Gastrocnemius medialis (tissue), 4 donors: ENCODE measurements at places on chromosomes 12 and 14. TPM values are rescaled to one million over a fixed set of nuclear protein-coding genes. Genes with fewer than 3 reads are reported as not detected.

DNA sequence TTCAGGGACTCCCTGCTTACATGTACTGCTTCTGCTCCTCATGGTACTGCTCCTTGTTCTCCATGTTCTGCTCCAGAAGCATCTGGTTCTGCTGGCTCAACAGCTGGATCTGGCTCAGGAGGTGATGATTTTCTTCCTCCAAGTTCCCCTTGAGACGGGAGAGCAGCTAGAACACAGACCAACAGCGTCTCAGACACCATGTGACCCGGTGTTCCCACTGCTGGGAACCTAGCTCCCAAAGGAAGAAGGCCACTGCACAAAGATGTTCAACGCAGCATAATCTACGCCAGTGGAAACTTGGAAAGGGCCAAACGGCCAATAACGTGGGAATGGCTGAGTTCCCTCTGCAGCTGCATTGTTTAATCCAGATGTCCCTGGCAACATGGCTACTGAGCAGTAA lies 49.6 kb upstream of the GPR68 start:
- peak; percentile 46 for DNase-seq

Gene KERA
- 0.73 TPM for total RNA-seq

DNA sequence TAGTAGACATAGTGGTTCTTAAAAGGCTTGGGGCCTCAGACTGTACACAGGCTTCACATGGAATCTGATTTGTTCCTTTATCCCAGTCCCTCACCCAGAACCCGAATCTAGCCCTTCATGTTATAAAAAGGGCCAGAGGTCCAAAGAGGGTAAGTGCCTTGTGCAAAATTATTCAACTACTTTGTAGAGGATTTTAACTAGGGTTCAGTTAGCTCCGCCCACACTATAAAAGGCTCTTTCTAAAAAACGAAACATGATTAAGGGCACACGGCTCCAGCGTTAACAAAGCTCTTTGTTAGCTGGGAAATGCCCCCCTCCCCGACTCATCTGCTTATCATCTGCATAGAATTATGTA lies 3.2 kb upstream of the SOCS2 start:
- DNase-seq = no peak

GRCh38 chr12:10397296-10397695 lies 7.5 kb upstream of the KLRK1 start:
- DNase-seq = no peak

Gene FGFR1OP2
- 56.4 TPM for total RNA-seq

- DNase-seq = no peak
Observed at GRCh38 chr14:89096946-89097345, 272.5 kb downstream of the TTC8 start.

GRCh38 chr14:101511620-101512375 lies 49.5 kb upstream of the DIO3 start:
- DNase-seq = no peak

- no peak for DNase-seq
Observed at GRCh38 chr12:130202201-130202600, 39.9 kb downstream of the FZD10 start.

Gene C1QL4
- total RNA-seq = not detected

DNA sequence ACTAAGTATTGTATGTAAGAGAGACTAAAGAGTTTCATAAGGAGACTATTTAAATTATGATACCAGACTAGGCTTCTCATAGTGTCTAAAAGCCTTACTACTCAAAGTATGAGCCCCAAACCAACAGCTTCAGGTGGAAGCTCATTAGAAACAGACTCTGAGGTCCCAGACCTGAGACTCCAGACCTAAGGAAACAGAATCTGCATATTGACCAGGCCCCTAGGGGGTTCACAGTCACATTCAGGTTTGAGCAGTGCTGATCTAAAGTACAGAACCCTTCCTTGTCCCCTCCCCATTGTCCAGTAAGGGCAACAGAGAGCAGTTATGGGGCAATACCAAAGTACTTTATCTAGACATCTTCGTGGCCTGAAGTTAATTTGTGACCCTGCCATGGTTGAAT lies 87.7 kb downstream of the SSPN start:
- no peak for DNase-seq

GRCh38 chr12:10842862-10843261 lies 6.4 kb downstream of the PRR4 start:
- DNase-seq = no peak

Gene TSHR
- not detected for total RNA-seq

DNA sequence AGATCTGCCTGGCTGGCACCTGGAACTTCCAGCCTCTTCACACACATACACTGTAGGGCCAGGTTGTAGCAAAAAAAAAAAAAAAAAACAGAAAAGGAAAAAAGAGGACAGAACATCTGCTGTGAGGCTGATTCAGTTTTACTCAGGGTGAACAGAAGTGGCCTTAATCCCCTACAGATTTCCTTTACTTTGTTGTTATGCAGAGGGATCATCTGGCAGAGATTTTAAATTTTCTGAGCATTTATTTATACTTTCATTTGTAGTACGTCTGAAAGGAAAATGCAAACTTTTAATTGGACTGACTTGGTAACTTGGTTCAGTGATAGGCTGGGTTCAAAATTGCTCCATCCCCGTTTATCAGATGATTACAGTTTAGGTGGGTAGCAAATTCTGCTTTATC lies 50.8 kb upstream of the PRICKLE1 start:
- no peak for DNase-seq

DNA sequence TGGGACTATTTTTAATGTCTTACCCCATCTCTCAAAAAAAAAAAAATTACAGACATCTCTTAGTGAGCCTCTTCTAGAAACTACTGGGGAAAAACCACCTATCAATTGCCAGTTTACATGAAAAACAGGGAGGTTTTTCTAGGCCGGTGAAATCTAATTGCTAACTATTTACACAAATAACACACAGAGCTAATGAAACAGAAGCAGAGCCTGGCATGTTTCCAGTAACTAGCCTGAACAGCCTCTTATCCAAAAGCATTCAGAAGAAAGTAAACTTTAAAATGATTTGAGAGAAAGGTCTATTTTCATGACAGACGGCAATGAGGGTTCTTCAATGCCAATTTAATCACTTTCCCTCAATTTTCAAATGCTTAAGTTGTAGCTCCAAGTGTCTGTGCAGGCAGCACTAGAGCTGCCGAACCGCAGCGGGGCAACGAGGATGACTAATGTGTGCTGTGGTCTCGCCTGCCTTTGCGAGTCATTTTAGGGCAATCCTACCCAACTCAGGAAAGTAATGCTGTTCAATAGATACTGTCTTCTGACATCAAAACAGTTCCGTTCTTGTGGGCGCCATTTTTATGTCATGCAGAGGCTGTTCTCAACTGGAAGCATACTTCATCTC lies 84.6 kb downstream of the SETD3 start:
- DNase-seq = no peak

DNA sequence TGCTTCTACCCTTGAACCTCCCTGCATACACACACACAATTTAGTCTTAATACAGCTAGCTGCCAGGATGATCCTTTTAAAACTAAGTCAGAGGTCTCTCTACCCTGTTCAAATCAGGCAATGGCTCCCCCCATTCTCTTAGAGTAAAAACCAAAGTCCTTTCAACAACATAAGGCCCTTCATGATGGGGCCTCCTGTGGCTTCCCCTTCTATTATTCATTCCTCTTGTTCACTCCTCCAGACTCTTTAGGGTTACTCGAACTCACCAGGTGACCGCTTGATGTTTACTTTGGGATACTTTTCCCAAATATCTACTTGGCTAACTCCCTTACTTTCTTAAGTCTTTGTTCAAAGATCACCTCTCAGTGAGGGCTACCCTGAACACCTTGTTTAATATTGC lies 30.4 kb downstream of the DENND5B start:
- no peak for DNase-seq

GRCh38 chr12:116876151-116876869 lies 4.9 kb downstream of the HRK start:
- DNase-seq = no peak

Gene RPGRIP1
- not detected for total RNA-seq

Gene WNT5B
- total RNA-seq = 0.17 TPM

Gene B4GALNT3
- 1.9 TPM for total RNA-seq

DNA sequence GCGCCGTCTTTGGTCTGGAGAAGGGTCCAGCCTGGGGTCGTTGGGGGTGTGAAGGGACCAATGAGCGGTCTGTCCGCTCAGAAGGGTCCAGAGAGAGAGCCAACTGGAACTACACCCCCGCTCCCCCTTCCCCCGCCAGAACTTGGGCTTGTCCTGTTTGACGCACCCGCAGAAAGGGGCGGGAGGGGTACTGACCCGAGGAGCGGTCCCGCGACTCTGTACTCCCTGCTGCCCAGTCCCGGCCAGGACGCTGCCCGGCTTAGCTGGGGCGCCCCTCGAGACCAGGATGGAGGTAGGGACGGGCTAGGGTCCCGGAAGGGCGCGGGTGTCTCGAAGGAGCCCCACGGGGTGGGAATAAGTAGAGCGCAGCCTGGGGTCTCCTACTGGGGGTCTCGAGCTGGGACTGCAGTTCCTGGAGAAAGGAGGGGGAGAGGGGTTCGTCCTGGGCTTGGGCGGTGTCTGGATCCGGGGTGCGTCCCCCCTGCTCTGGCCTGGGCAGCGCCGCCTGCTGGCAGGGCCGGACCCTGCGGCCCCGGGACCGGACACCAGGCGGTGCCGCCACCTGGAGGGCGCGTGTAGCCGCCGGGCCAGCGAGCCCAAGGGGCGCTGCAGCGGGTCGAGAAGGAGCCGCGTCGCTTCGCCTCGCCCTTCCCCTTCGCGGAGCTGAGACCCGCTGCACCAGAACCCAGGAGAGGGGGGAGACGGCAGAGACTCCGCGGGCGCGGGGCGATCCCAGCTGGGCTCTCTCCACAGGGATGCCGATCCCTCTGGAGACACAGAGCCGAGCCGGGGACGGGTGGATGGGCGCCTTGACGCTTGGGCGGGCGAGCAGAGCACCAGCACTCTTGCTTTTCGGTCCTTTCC lies 3.8 kb upstream of the CACNB3 start:
- peak; percentile 49 for DNase-seq

GRCh38 chr12:27968972-27969623 lies 3.4 kb downstream of the PTHLH start:
- DNase-seq = no peak

Gene RGS6
- total RNA-seq = 0.68 TPM

- DNase-seq = no peak
Observed at GRCh38 chr12:95674631-95675030, 115.9 kb downstream of the NTN4 start.

Gene GLT8D2
- 0.87 TPM for total RNA-seq

Gene MYF5
- 9.3 TPM for total RNA-seq

GRCh38 chr12:124241776-124242528 lies 52.9 kb upstream of the RFLNA start:
- DNase-seq = no peak

Gene DBX2
- total RNA-seq = not detected

DNA sequence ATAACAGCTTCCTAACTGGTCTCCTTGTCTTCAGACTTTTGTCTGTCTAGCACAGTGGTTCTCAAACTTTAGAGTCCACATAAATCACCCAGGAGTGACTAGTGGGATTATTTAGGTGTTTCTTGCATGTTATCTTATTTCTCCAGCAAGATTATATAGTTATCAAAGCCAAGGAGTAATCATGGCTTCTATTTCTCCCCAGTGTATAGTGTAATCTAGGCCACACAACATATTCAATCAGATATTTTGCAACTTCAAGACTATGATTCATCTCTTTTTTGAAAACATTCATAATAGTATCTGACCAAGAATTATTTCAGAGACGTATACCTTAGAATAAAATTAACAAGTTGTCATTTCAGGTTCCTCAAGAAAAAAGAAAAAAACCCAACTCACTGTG lies 131.9 kb downstream of the CEP83 start:
- no peak for DNase-seq
